Lung (tissue), 17 donors: ENCODE measurements at places on chromosomes 4 and X. TPM values are rescaled to one million over a fixed set of nuclear protein-coding genes. Genes with fewer than 3 reads are reported as not detected.

DNA sequence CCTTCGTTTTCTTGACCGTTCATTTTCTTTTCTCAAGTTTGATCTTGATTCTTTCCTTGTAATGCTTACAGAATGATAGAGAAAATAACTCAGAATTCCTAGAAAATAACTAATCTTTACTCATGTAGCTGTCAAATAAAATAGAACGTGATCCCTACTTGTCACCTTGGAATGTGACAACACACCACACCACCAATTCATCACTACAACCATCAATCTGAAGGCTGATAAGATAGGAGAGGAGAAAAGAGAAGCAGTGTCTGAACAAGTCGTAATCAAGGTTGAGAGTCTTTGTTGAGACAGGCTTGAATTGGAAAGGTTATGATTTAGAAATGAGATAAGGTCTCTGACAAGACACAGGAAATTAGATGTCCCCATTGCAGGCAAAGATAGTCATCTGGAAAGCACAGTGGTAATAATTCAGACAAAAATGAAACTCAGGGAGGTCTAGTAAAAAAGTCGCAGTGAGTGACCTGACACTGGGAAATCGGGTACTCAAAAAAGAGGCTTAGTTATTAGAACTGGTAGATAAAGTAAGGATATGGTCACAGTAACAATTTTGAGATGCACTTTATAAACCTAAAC, 456.2 kb downstream of the FAT4 start:
- DNase-seq: no peak
- H3K4me1 ChIP-seq: no peaks in the 10 kb centered on the region
- no peaks in the 10 kb centered on the region for H3K36me3 ChIP-seq

GRCh38 chrX:63702556-63702955, 82.5 kb downstream of the ARHGEF9 start:
- H3K4me1 ChIP-seq: no peaks in the 10 kb centered on the region
- no peak for DNase-seq
- H3K27ac ChIP-seq: no peak overlapping the region
- H3K36me3 ChIP-seq: peaks cover 18% of the 10 kb centered on the region

- DNase-seq: no peak
- H3K36me3 ChIP-seq: no peaks in the 10 kb centered on the region
- no peak overlapping the region for H3K27ac ChIP-seq
These were observed 189.8 kb upstream of the AFF2 start for GRCh38 chrX:148310426-148311165.

Gene PDZD11
- 55.9 TPM for polyA plus RNA-seq

Gene WAS
- polyA plus RNA-seq: 14.7 TPM
